ENCODE measurements at places on chromosomes 2 and 18.

DNA sequence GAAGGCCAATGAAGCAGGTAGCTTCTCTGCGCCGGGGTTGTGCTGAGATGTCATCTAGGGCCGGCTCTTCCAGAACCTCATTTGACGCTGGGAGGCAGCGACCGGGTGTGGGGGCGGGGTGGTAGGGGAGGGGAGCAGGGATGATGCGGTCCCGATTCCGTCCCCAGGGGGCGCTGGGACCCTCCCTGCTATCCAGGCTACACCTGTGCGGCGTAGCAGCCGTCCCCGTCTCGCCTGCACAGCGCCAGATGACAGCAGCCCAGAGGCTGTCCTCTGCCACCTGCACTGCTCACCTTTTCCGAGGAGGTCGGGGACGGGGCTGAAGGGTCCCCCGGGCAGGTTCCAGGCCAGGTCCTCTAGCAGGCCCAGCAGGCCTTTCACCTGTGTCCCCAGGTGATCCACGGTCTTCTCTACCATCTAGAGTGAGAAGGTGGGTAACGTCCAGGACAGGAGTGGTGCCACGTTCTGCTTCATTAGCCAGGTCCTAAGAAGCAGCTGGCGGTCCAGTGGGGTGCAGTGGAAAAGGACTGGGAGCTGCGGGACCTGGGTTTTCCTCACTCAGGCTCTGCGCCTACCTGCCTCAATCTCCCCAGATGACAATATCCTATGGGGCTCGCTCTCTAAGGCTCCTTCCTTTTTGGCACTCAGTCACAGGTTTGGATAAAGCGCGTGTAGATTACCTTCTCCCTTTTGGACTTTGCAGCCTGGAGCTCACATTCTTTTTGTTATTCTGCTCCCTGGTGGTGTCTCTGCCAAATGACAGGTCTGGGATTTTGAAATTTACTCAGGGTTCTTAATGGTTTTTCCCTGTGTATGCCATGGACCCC is 56.0 kb upstream of the RAB6C start:
- peak; percentile 50 for DNase-seq

DNA sequence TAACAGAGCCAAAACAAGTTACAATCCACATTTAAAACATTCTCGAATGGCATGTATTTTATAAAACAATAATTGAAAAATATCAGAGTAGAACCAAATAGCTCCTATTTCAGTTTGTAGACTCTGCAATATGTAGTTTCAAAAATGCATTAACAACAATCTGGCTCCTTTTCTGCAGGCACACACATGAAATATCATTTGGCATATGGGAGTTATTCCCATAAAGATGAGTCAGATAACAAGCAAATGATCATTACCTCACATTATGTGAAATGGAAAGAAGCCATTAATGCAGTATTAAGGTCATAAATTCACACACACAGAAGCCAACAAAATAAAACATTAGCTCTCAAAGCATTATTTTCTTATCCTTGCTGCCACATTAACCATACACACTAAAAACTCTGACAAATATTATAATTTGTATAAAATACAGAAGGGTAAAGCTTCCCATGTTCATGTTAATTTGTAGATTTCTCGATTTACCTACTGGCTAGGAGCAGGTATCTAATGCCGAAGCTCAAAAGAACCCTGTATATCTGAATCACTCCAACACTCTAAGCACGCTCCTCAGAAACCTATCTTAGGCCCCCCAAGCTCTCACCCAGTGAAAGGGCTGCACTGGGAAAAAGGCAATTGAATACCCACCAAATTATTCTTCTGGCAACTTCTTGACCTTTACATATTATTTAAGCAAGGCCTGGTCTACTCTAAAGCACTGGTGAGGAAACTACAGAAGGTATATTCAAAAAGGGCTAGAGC is 13.8 kb downstream of the NBAS start:
- no peak for DNase-seq

DNA sequence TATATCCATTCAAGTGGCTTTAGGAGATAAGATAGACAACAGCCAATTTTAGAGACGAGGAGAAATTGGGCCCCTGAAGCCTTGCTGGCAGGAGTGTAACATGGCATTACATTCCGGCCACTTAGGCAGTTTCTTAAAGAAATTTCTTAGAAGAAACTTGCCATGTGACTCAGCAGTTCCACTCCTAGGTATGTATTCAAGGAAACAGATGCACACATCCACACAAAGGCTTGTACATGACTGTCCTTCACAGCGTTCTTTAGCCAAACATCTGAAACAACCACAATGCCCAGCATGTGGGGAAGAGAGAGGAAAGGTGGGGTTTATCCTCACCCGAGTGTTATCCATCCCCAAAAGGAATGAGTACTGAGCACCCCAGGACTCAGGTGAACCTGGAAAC is 107.1 kb downstream of the NFATC1 start:
- no peak for DNase-seq

DNA sequence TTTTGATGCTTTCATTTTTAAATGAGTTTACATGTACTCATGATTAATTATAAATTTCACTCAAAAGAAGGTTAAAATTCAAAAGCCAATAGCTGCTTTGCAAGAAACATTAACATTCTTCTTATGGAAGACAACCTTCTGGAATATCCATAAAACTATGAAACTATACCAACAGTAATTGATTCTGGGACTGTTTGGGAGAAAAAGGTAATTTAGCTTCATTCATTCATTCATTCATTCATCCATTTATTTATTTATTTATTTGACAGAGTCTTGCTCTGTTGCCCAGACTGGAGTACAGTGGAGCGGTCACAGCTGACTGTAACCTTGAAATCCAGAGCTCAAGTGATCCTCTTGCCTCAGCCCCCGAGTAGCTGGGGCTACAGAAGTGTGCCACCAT is 110.3 kb downstream of the NBAS start:
- DNase-seq, result no peak

- no peak for DNase-seq
Observed at GRCh38 chr18:79779700-79780190, 18.0 kb upstream of the KCNG2 start.

GRCh38 chr2:21793461-21793860 is 669.7 kb downstream of the TDRD15 start:
- no peak for DNase-seq

DNA sequence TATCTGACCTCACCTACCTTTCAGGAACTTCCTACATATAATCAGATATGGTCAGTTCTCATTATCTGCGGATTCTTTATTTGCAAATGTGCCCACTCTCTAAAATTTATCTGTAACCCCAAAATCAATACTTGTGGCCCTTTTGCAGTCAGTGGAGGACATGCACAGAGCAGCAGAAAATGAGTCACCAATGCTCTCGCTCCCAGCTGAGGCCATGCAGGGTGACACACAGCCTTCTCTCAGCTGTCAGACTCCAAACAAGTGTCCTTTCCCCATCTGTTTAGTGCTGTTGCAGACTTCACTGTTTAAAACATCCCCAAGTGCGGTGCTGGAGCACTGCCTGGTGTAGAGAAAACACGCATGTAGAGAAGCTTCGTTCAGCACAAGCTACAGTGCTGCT is 171.9 kb upstream of the SALL3 start:
- DNase-seq, result no peak

GRCh38 chr18:27656167-27656778 is 471.2 kb upstream of the CHST9 start:
- no peak for DNase-seq
